SK-N-MC (cell line): ENCODE measurements at places on chromosomes 3 and 15.

DNA sequence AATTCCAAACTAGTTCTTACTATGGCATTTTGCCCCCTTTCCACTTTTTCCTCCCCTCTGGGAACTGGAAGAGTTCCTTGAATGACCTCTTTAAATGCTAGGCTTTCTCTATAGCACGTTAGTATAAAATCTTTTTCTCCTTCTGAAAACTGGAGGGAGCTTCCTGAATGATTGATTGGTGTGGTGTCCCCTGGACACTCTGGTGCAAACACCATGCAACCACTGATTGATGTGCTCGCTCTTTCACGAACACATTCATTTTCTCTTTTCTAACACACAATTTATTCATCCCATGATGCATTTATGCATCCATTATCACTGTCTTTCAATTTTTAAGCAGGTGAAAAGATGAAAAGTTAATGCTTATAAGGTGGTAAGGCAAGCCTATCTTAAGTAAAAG, 159.1 kb upstream of the NANOGP8 start:
- no peak for DNase-seq

GRCh38 chr15:70063980-70064379, 33.7 kb downstream of the TLE3 start:
- no peak for DNase-seq

- no peak for DNase-seq
Measured at GRCh38 chr3:12060139-12060845, 56.1 kb downstream of the SYN2 start.

DNA sequence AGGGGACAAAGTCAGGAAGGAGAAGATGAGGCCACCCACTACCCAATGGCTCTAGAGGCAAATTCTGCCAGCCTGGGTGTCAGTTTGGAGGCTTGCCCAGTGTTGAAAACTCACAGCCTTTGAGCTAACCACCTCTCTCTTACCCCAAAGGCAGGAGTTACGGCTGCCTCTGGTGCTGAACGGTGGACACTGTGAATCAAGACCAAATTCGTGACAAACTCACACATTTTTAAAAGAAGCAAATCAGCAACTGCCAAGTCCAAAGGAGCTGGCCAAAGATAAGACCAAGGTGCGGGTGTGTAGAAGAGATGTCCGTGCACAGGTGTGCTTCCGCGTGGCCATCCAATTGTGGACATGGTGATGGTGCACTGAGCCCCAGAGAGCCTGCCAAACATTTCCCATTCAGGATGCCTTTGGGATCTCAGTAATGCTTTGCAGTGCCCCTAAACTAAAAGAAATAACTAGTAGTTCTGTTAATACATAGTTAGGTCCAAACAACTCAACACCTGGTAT, 74.6 kb downstream of the FAM174B start:
- DNase-seq, result no peak

GRCh38 chr3:169954142-169954756, 12.4 kb upstream of the SEC62 start:
- DNase-seq, result no peak

GRCh38 chr3:69329892-69330291, 56.0 kb downstream of the FRMD4B start:
- no peak for DNase-seq

DNA sequence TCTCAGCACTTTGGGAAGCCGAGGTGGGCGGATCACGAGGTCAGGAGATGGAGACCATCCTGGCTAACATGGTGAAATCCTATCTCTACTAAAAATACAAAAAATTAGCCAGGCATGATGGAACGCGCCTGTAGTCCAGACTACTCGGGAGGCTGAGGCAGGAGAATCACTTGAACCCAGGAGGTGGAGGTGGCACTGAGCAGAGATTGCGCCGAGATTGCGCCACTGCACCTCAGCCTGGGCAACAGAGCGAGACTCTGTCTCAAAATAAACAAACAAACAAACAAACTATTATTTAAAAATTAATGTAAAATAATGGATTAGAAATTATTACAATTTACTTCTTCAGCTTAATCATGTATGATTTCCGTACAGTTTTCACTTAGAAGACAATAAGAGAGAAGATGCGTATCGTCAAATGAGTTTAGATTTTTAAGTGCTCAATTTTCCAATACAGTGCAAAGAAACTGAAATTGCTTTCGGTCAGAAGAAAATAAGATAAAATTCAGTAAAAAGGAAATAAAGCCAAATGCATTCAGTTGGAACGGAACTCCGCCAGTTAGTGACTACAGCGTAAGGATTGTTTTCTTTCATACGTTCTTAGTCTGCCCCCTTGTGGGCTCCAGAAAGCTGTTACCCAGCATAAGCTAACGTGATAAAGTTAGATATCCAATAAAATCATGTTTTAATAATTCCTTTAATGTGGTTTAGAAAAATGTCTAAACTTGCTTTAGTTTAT, 24.8 kb downstream of the AADAC start:
- peak; percentile 94 for DNase-seq

DNA sequence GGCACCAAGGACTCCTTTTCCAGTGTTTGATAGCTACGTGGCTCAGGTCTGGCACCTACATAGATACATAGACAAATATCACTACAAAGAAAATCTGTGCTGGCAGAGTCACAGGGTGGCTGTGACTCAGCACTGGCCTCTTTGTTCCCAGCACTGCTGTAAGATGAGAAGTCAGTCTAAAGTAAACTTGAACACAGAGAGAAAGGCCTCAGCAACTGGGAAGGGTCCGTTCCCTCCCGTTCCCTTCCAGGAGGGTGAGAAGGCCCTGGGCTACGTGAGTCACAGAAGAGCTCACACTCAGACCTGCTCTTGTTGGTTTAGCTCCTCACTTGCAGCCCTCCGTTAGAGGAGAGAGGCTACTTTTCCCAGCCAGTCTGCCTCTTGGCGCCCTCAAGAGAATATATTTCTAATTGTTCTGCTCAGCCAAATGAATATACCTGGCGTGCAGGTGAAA, 23.1 kb downstream of the ANXA2 start:
- DNase-seq, result no peak

DNA sequence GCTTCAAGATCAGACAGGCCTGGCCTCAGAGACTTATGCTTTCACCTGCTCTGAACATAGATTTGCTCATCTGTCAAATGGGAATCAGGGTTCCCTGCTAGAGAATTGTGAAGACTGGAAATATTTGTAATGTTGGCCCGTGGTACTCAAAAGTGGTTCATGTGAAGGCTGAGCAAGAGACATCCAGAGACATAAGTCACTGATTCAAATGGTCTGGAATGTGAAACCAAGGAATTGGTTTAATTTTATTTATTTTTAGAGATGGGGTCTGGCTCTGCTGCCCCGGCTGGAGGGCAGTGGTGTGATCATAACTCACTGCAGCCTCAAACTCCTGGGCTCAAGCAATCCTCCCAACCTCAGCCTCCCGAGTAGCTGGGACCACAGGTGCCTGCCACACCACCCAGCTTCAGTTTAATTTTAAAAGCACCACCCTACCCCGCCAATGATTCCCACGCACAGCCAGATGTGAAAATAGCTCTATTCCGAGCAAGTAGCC, 60.1 kb downstream of the DAPK2 start:
- no peak for DNase-seq

- no peak for DNase-seq
Measured at GRCh38 chr3:12812812-12813211, 16.3 kb downstream of the CAND2 start.

GRCh38 chr15:95600367-95600766, 730.1 kb upstream of the NR2F2 start:
- DNase-seq, result no peak

DNA sequence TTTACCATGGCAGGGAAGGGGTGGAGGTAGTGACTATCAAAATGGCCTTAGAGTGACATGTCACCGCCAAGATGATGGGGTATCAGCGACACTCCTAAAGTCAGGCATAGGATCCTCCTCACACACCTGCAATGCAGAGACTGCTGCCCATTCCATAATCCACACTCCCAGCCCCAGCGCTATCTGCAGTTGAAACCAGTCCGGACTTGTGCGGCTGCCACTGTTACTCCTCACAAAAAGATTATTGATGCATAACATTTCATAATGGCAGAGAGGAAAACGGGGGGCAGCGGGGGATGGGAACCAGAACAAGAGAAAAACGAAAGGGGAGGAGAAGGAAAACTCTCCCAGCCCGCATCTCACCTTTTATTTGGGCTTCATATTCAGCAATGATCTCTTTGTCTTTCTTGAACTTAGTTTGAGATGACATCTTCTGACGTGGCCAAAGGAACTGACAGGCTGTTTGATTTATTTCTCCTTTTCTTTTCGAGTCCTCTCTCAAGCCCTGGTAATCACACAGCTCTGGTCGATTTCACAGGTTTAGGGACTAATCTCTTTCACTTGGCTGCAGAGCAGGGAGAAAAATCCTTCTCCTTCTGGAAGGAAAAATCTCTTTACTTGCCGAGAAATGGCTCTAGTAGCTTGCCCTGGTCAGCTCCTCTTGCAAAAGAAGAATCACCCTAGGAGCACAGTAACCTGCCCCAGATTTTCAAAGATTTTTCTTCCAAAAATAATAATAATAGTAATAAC, 749 bp downstream of the SRGAP3 start:
- DNase-seq, result no peak

DNA sequence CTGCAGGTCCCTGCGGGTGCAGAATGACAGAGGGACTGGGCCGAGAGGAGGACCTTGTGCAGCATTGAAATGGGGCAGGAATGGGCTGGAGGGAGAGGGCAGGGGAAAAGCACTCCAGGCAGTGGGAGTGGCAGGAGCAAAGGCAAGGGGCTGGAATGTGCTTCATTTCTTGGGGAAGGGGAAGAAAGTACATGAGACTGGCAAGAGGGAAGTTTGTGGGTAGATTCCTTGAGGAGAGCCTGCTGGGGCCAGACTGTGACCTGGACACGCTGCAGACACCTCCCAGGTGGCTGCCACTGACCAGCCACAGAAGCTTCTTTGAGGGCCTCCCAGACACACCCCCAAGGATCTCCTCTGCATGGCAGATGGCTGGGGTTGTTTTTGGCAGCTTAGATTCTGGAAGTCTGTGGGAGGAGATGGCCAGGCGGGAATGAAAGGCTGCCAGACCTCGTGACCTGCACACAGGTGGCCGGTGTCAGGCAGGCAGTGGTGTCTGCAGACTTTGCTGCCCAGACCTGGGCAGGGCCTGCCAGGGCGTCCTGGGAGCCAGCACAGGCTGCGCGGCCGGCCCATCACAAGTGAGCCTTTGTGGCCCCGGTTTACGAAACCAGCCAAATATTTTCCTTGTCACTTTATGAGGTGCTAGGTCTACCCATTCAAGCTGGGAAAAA, 53.1 kb downstream of the SPSB4 start:
- no peak for DNase-seq

DNA sequence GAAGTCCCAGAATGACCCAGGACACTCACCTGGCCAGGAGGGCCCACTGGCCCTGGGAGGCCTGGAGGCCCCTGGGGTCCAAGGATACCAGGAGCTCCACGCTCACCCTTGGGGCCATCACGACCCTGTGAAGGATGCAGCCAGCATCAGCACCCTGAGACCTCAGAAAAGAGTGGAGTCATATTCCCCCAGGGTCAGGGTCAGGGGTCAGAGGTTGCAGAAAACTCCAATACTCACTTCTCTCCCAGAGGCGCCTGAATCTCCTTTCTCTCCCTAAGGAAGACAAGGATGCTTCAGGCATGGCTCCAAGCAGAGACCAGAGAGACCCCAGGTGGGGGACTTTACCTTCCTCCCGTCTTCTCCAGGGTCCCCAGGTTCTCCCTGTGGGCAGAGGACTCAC, 13.1 kb upstream of the UCN2 start:
- no peak for DNase-seq

DNA sequence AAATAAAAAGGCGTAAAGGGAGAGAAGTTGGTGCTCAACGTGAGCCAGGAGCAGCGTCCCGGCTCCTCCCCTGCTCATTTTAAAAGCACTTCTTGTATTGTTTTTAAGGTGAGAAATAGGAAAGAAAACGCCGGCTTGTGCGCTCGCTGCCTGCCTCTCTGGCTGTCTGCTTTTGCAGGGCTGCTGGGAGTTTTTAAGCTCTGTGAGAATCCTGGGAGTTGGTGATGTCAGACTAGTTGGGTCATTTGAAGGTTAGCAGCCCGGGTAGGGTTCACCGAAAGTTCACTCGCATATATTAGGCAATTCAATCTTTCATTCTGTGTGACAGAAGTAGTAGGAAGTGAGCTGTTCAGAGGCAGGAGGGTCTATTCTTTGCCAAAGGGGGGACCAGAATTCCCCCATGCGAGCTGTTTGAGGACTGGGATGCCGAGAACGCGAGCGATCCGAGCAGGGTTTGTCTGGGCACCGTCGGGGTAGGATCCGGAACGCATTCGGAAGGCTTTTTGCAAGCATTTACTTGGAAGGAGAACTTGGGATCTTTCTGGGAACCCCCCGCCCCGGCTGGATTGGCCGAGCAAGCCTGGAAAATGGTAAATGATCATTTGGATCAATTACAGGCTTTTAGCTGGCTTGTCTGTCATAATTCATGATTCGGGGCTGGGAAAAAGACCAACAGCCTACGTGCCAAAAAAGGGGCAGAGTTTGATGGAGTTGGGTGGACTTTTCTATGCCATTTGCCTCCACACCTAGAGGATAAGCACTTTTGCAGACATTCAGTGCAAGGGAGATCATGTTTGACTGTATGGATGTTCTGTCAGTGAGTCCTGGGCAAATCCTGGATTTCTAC, at the start of gene RARB:
RARB (plus strand) TSS at position 322 of the 847 bp plus-strand sequence; CDS start at position 791, 469 bp downstream.
- peak; percentile 10 for DNase-seq

- no peak for DNase-seq
Measured at GRCh38 chr3:13590841-13591520, 42.1 kb downstream of the FBLN2 start.

- DNase-seq, result no peak
Measured at GRCh38 chr15:78804391-78804792, 6.9 kb downstream of the ADAMTS7 start.

DNA sequence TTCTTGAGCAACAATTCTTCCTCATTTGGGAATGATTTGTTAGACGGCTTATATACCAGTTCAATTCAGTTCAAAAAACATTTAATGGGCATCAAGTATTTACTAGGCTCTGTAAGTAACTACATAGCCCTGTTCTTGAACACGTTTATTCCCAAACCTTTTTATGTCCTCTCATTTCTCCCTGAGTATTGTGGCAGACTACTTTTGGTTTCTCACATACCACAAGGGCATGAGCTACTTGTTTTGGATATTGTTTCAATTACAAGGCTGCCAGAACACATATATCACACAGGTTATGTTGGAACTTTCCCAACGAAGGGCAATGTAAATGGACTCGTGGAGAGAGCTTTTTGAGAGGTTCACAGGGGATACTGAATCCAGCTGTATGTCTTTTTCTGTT, 363.8 kb upstream of the NAALADL2 start:
- DNase-seq, result peak; percentile 2

- no peak for DNase-seq
Measured at GRCh38 chr3:70530626-70531025, 218.2 kb upstream of the MDFIC2 start.

- no peak for DNase-seq
Measured at GRCh38 chr15:27690290-27690689, 408.8 kb downstream of the OCA2 start.

DNA sequence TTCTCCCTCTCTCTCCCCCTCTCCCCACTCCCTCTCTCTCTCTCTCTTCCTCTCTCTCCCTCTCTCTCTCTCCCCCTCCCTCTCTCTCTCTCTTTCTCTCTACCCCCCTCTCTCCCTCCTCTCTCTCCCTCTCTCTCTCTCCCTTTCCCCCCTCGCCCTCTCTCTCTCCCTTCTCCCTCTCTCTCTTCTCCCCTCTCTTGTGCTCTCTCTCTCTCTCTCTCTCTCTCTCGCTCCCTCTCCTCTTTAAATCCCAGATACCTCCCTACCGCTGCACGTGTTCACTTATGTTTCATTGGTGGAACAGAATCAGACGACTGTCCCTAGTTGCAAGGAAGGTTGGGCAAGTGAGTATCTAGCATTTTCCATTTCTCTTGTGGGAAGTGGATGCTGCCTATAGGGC, 166.5 kb downstream of the EBLN2 start:
- DNase-seq, result no peak

GRCh38 chr15:52284164-52284563, 11.4 kb downstream of the MYO5C start:
- no peak for DNase-seq
